ENCODE measurements at places on chromosomes 6 and 20.

DNA sequence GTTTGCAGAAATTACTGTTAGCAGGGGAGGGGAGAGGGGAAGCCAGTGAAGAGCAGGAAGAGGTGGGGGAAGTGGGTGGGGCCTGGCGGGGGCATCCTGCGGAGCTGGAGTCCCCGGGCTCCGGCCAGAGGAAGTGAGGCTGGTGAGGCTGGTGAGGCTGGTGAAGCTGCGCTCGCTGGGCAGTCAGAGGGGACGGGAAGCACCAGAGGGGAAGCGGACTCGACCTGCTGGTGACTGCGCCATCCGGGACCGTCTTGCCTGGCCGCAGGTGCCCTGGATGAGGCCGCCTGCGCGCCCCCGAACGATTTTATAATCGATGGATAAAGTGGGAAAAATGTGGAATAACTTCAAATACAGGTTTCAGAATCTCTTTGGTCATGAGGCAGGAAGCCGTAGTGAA lies 635.3 kb upstream of the MARCKS start:
- DNase-seq, result no peak

DNA sequence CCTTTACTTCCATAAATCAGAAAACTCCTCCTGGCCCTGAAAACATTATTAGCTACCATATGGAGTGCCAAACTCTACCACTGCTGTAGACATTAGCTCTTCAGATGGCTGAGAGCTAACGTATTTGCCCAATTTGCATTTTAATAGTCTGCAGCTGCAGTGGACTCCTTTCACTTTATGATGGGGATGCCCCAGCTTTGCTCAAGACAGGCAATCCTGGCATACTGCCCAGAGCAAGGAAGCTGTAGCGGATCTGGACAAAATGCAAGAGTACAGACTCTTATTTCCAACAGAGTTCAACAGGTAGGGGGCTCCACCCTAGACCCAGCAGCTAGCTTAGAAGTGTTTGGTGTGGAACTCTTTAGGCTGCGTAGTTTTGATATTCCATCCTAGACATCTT lies 246.7 kb downstream of the FOXC1 start:
- no peak for DNase-seq

DNA sequence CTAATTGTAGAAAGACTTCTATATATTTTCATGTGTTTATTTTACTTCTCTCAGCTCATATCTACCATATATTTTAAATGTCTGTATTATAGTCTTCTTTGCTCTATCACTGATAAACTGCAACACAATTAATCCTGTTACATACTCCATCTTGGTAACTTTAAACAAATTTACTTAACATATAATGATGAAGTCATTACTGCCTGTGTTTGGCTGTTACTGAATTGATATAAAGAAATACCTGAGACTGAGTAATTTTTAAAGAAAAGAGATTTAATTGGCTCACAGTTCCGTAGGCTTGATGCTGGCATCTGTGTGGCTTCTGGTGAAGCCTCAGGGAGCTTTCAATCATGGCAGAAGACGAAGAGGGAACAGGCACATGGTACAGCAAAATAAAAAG lies 1480.4 kb downstream of the HACE1 start:
- no peak for DNase-seq

DNA sequence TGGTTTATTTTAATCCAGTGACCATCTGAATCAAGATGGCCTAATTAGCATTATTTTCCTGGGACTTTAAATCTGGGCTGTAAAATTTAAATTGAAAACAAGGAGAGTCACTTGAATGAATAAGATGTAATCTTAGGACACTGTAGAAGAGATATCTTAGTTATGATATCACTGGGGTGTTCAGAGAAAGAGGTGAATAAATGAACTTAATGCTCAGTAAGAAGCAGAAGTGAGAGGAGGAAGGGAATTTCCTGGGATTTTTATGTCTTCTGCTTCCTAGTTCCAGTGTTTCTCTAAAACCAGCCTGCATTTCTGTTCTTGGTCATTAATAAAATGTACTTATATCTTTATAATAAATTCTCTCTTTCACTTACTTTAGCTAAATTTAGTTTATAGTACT lies 136.8 kb upstream of the PTPRK start:
- DNase-seq, result no peak

GRCh38 chr6:72461144-72461543 lies 160.7 kb upstream of the KCNQ5 start:
- no peak for DNase-seq

- DNase-seq, result no peak
Measured at GRCh38 chr20:49497398-49497669, 14.9 kb upstream of the KCNB1 start.

- DNase-seq, result no peak
Measured at GRCh38 chr6:159093609-159094443, 49.0 kb upstream of the TAGAP start.

- no peak for DNase-seq
Measured at GRCh38 chr6:53741034-53741823, 53.6 kb upstream of the LRRC1 start.

GRCh38 chr6:150072201-150072600 lies 3.3 kb upstream of the ULBP3 start:
- DNase-seq, result no peak

GRCh38 chr6:155253337-155253736 lies 10.5 kb upstream of the CLDN20 start:
- DNase-seq, result no peak

GRCh38 chr6:151209071-151209831 lies 30.5 kb upstream of the AKAP12 start:
- no peak for DNase-seq

GRCh38 chr6:43742285-43742684 lies 27.7 kb upstream of the VEGFA start:
- DNase-seq, result no peak

- DNase-seq, result no peak
Measured at GRCh38 chr6:138598562-138599173, 99.4 kb upstream of the NHSL1 start.

DNA sequence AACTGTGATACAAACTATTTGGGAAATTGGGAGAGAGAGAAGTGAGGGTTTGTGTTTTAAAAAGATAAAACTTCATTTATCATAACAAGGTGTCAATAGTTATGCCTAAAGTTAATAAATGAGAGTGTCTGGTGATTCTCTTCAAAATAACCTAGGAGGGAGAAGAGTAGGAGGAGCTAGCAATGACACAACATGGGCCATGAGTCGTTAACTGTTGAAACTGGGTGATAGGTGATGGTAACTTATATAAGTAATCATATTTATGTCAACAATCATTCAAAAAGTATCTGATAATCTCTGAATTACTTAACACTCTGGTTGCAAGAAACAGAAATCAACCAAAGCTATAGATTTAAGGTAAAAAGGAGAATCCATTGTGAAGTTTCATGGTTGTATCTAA lies 46.8 kb upstream of the INSM1 start:
- DNase-seq, result no peak

- no peak for DNase-seq
Measured at GRCh38 chr20:19453862-19454261, 241.4 kb downstream of the SLC24A3 start.

DNA sequence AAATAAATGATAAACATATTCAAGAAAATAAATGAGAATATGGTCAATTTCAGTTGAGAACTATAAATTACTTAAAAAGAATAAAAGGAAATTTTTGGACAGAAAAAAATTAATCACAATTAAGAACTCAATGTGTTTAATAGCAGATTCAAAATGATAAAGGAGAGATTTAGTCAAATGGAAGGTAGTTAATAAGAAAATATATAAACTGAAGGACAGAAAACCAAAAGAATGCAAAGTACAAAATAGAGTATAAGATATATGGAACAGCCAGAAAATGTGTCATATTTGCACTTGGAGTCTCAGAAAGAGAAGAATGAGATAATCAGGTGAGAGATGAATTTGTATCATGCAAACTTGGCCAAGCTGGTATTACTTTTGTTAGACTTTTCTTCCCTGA lies 201.8 kb upstream of the ARID1B start:
- no peak for DNase-seq

DNA sequence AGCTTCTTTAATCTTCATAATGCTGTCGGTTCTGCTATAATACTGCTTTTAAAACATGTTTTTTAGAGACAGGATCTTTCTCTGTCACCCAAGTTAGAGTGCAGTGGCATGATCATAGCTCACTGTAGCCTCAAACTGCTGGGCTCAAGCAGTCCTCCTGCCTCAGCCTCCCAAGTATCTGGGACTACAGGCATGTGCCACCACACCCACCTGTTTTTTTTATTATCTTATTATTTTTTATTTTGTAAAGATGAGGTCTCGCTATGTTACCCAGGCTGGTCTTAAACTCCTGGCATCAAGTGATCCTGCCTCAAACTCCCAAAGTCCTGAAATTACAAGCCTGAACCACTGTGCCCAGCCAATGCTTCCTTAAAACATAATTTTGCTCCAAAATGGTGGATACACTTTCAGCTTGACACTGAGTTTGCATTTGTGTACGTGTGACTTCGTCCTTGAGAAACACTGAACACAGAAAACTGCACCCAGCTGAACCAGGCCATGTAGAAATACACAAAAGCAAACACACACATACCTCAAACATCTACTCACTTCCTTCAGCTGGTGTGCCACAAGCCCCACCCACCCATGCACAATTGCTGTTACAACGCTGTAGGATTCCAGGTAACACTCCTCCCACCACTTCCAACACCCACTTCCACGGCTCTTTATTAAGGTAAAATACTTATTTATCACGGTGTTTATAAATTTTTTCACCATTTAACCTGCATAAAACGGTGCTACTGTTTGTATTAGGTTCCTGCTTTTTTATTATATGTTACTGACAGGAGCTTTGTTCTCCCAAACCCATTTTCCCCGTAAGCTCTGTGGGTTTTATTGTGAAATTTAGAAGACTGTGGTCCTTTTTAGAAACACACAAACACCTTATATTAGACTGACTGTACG lies 109.1 kb downstream of the TSHZ2 start:
- peak; percentile 15 for DNase-seq

GRCh38 chr20:54680872-54681619 lies 205.7 kb downstream of the DOK5 start:
- DNase-seq, result peak; percentile 2

DNA sequence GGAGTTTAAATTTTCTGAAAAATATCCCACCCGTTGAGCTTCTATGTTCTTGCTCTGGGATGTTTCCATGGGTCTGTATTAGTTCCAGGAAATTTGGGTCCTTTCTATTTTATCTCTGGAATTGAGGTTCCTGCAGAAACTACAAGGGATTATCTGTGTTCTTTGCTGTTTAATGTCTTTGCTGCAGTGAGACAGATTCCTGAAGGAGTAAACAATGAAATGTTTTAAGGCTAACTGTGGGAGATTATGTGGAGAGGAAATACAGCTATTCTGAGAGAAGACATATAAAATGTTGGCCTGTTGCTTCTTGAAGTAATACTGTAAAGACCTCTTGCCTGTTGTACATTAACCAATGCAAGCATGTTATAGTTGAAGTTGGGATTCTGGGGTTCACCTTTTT lies 43.5 kb downstream of the SAMD5 start:
- no peak for DNase-seq

DNA sequence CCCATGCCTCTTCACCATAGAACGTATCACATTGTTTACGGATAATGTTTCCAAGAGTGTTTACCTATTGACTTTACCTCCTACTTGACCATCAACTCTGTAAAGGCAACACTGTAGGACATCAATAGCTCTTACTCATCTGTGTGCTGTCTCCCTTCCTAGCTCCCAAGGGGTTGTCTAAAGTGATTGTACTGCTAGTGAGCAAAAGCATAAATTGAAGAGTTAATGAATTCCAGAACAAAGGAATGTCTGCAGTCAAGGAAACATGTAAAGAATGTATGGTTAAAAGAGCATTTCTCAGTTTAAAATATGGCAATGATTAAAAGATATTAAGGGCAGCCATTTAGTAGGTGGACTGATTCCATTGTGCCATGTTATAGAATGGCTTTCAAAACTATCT lies 985.4 kb downstream of the TBC1D32 start:
- no peak for DNase-seq

GRCh38 chr6:113306552-113307145 lies 550.5 kb upstream of the MARCKS start:
- peak; percentile 10 for DNase-seq

DNA sequence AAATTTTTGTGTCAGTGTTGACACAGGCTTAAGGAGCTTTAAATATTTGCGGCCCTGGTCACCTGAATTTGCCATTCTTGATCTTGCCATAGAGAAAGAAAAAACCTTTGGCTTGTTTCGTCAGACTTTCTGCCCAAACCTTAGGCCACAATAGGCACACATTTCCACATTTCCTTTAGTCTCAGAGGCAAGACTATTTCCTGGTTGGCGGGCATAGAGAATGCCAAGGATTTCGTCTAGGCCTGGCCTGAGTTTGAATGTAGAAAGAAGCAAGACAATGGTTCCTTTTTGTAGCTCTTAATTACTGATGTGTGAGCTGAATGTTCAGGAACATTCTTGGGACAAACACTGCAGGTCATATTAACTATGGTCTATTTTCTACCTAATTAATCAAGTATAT lies 108.1 kb downstream of the TRMT11 start:
- DNase-seq, result no peak

DNA sequence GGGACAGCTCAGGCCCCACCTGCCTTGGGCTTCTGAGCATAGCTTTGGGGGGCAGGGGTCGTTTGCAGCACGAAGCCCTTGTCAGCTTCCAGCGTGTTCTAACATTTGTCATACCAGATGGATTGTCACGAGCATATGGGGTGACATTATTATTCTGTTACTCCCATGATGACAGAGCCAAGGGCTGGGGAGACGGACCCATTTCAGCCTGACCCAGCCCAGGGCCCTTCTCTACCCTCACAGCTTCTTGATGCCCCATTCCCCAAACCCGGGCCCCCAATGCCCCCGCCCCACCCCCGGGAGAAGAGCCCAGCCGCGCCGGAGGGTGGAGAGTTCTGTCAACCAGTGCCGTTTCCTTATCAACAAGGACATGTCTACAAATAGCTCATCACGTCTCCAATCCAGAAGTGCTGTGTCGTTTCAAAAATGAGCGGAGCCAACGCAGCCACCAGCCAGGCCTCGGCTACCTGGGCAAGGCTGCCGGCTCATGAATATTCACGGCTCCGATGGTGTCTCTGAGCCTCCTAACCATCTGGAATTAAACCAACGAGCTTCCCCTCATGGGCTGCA lies 9.6 kb upstream of the CHRNA4 start:
- no peak for DNase-seq

GRCh38 chr6:13044390-13044789 lies 283.9 kb downstream of the TBC1D7 start:
- DNase-seq, result no peak

- DNase-seq, result no peak
Measured at GRCh38 chr6:124963831-124964763, 1.9 kb downstream of the RNF217 start.

DNA sequence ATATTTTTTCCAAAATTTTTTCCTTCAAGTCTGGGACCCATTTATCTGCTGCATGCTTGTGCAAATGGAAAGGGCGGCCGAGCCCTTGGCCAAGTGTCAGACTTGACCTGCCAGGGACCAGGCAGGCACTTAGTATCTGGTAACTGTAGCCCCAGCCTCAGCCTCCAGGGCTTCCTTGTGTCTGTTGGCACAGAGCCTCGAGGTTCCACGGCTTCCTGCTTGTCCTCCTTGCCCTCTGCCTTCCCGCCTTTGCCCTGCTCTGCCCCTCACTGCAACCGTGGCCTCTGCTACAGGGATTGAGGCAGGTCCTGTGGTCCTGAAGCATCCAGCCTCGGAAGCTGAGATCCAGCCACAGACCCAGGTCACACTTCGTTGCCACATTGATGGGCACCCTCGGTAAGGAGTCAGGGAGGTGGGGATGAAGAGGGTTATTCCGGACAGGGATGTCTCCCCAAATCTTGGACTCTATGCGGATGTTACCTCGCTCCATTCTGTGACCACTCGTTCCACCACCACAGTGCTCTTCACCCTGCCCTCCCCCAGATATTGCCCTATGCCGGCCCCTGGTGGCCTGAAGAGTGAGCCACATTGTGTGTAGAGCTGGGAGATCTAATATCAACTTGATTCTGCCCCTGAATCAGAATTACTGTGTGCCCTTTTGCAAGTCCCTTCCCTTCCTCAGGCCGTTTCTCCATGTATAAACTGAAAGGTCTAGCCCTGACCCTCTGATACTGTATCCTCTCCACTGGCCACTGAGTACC lies 41.5 kb upstream of the SRF start:
- DNase-seq, result no peak
